ENCODE measurements at places on chromosomes 6 and 20.
A peak's percentile ranks its signal among the peaks of the same experiment; 100 is the strongest.

DNA sequence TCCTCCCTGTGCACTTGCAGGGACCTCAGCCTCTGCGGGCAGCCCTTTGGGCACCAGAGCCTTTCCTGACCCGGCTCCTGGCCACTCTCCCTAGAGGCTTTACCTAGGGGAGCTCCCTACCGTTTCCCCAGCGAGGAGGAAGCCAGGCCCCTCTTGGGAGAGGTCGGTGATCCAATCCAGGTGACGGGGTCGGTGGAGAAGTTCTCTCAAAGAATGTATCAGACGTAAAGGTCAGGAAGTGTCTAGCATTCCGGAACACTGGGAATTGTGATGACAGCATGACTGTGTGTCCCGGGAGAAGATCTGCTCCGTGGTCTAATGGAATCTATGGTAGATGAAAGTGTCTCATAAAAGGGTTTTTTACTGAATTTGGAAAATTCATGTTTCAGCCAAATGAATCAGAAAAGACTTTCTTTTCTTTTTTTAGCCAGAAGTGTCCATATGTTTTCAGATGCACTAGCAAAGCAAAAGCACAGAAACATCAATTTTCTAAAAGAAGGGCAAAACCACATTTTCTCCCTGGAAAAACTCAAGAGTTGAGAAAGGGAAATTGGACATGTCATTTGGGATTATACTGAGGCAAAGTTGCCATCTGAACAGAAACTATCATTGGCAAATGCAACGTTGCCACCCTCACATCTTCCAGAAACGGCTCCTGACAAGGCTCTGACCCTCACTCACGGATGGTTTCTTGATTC, 289.4 kb downstream of the THBS2 start:
- no peak for DNase-seq

GRCh38 chr20:17610566-17611289, 40.9 kb downstream of the DSTN start:
- DNase-seq, result peak; percentile 55

- no peak for DNase-seq
Observed at GRCh38 chr20:8912731-8913130, 156.2 kb upstream of the PLCB4 start.

DNA sequence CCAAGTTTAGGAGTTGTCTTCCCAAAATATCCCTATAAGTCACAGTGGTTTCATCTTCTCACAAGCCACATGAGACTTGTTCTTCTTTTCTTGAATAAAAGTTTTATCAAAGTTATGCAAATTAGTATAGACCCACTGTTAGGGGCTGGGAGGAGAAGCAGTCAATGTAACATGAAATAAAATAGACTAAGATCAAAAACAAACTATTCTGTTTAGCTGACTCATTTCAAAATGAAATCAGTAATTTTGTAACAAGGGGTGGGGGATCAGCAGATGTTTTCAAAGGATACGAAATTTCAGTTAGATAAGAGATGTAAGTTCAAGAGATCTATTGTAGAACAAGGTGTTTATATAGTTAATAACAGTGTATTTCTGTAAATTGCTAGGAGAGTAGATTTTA, 339.6 kb upstream of the PRDM1 start:
- DNase-seq, result no peak

GRCh38 chr6:164554700-164555476, 754.5 kb downstream of the C6orf118 start:
- no peak for DNase-seq

DNA sequence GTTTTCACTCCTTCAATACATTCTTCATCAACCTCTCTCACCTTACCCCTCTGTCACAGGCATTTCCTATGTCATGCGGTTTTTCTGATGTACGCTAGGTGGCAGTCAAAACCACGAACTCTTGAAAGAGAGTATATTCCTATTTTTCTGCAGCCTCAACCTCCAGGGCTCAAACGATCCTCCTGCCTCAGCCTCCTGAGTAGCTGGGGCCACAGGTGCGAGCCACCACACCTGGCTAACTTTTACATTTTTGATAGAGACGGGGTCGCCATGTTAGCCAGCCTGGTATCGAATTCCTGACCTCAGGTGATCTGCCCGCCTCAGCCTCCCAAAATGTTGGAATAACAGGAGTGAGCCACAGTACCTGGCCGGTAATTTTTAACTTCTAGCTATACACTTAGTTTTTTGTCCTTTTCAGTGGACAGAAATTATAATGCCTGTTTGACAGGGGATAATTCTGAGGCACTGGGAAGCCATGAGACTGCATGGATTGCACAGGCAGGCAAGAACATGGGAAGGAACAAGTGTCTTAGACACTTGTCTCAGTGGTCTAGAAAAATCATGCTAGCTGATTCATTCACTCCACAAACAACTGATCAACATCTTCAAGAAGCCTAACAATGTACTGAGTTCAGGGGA, 22.5 kb upstream of the HFE start:
- no peak for DNase-seq

All from activated T-helper 1 cell treated with anti-CD3 and anti-CD28 coated beads, Interleukin-2, amount 50 U/mL, for 16 hours (primary cell).